ENCODE measurements at places on chromosomes 5 and 9.

DNA sequence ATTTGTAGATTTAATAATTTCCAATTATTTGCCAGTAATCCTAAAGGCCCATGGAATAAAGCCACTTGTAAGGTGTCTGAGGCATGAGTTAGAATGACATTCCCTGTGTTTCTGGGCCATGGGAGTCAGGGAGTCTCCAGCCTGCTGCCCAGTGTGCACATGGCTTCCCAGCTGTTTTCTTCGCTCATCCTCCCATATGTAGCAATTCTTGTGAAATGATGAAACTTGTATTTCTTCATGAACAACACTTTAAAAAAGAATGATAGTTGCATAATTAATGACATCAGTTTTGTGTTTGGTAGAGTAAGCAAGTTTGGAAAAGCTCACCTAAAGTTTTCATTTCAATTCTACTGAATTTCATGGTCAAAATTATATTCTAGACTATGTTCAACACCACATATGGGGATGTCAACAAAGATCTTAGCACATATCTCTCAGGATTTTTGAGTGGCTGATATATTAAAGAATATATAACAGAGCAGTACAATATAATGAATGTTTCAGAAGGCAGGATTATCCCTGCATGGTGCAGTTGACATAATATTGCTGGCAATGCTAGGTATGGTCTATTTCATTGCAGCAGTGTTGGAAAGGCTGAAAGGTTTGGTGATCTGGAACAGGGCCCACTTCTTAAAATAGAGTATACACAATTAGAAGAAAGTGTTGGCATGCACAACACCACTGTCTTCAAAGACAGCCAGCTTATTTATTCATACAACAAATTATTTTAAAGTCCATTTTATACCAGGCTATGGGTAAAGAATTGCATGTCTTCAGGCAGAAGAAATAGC lies 44.7 kb downstream of the GRIN3A start:
- DNase-seq: no peak

- DNase-seq: no peak
Observed at GRCh38 chr5:97628807-97629206, 445.8 kb upstream of the RIOK2 start.

DNA sequence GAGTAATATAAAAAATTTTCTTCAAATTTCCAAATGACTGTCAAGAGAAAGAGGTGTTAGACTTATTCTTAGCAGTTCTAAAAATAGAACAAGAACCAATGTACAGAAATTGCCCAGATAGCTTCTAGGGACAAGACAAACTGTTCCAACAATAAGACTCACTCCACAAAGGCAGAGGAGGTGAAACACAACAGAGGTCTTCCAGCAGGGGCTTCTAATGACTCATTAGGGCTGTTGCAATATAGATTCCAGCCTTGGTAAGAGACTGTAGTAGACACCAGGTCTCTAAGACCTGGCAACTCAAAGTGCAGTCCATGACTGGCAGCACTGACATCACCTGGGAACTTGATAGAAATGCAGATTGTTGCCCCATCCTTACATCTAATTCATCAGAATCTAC lies 134.6 kb upstream of the VLDLR start:
- DNase-seq: no peak

GRCh38 chr5:131163276-131164119 lies 1.6 kb downstream of the HINT1 start:
- peak; percentile 13 for DNase-seq

- DNase-seq: no peak
Observed at GRCh38 chr9:122394265-122395125, 23.7 kb downstream of the PTGS1 start.

- no peak for DNase-seq
Observed at GRCh38 chr9:114053246-114054005, 24.7 kb downstream of the AMBP start.

DNA sequence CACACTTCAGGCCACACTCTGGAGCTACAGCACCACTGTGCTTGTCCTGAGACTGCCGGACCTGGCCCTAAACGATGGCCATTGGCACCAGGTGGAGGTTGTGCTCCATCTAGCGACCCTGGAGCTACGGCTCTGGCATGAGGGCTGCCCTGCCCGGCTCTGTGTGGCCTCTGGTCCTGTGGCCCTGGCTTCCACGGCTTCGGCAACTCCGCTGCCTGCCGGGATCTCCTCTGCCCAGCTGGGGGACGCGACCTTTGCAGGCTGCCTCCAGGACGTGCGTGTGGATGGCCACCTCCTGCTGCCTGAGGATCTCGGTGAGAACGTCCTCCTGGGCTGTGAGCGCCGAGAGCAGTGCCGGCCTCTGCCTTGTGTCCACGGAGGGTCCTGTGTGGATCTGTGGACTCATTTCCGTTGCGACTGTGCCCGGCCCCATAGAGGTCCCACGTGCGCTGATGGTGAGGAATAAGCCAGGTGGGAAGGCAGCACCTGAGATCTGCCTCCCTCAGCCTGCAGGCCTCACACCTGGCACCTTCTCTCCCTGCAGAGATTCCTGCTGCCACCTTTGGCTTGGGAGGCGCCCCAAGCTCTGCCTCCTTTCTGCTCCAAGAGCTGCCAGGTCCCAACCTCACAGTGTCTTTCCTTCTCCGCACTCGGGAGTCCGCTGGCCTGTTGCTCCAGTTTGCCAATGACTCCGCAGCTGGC lies 14.7 kb downstream of the CRB2 start:
- DNase-seq: no peak

Data from HL-60 (cell line).